ENCODE measurements at places on chromosomes 7 and 10. TPM values are rescaled to one million over a fixed set of nuclear protein-coding genes. Genes with fewer than 3 reads are reported as not detected.

DNA sequence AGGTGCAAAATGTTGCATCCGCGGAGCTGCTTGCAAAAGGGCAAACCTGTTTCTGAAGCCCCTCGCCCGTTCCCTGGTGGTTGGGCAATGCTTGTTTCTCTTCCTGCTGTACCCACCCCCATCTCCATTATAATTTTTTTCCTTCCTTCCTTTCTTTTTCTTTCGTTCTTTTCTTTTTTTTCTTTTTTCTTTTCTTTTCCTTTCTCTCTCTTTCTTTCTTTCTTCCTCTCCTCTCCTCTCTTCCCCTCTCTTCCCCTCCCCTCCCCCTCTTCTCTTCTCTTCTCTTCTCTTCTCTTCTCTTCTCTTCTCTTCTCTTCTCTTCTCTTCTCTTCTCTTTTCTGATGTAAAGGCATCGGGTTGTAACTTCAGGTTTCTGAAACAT, 278.2 kb downstream of the GATA3 start:
- DNase-seq, result no peak

GRCh38 chr7:77484785-77485184, 52.3 kb upstream of the PTPN12 start:
- no peak for DNase-seq

GRCh38 chr10:53521046-53521445, 748.5 kb upstream of the MBL2 start:
- DNase-seq, result no peak

GRCh38 chr7:101125989-101126650, 784 bp upstream of the SERPINE1 start:
- DNase-seq, result no peak

DNA sequence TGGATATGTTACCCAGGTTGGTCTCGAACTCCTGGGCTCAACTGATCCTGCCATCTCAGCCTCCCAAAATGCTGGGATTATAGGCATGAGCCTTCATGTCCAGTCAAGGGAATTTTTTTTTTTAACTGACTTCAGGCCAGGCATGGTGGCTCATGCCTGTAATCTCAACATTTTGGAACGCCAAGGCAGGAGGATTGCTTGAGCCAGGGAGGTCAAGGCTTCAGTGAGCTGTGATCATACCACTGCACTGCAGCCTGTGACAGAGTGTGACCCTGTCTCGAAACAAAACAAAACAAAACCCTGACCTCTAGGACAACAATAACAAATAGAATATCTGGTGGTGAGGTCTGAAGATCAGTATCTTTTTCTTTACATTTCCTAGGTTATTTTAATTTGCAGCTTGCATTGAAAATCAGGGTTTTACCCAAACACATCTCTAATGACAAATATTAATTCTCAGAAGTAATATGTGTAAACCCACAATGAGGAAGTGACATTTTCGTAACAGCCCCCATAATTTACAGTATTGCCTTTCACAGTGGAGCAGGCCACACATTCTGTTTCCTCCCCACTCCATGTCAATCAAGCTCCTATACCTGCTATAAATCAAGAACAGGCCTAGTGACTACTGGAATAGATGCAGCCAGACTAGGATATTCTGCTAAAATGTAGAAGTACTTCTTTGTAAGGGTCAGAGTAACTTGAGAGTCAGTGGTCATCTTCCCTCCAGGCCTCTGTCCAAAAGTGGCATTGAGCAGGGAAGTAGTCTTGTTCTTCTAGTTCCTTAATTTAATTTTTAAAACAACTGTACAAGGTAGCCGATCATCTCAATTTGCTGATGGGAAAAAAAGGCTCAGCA, 43.3 kb upstream of the ECHDC3 start:
- DNase-seq, result no peak

DNA sequence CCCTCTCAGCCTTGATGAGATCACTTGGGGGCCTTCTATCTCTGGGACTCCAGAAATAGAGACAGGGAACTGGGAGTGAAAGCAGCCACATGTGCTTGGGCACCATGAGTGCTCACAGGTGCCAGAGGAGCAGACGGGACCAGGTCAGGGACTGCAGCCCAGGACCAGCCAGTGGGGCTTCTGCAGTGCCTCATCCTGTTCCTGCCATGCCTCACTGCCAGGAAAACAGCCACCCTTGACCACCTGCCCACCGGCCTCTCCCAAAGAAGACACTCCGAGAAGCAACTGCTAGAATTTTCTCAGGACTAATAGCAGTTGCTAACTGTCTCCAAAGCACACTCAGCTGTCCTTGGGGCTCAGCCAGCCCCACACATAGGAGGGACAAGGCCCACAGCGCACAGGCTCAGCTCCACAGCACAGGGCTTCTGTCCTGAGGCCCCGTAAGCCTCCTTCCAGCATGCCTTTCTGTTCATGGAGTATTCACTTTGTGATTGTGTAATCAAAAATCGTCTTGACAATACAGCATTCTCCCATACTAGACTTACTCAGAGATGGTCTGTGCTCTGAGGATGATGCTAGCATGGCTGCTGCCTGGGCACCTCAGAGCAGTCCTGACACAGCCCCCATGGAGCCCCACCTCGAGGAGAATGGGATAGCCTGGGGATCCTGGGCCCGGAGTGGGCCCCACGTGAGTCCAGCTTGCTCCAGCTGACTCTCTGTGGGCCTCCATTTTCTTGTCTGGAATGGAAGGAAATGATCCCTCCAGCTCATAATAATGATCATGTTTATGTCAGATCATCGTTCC, 115.7 kb upstream of the RET start:
- DNase-seq, result no peak

DNA sequence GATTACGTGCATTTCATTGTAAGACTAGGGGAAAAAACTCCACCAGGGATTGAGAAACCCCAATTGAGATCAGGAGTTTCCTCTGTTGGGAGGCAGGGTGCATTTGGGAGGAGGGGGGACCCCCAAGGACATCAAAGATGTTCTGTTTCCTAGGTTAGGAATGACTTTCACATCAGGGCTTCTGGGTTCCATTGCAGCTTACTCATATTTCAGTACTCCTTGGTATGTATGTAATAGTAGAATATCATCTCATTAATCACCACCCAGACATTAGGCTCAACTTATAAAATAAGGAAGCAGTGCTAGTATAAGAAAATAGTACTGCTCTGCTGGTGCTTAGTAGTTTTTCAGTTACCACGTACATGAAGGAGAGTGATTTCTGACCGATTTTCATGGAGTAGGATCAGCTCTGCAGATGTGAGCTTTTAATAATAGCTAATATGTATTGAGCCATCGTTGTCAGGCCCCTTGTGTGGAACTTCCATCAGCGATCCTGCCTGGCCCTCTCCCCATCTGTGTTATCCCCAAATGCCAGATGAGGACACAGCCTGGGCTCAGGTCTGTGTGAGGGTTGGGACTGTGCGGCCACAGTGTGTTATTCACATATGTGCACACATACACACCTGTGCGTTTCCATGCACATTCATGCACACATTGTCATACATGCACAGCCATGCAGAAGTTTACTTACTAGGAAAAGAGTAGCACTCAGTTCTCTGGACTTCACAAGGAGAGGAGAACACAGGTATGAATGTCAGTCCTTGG, 23.5 kb downstream of the UPP1 start:
- DNase-seq, result no peak

DNA sequence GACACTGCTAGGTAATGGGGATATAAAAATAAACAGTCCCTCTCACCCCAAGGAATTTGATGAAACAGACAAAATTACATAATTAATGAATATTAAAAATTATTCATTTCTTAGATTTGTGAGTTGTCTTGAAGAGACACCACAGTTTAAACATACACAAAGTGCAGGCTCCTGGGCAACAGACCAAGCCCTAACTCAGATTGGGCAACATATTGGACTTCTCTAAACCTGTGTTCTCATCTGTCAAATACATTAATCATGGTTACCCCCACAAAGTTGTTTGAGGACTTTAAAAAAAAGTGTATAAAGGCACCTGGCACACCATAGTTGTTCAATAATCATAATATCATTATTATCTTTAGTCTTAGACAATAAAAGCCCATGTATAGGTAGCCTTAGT, 62.5 kb upstream of the CAPZA2 start:
- no peak for DNase-seq

- no peak for DNase-seq
Measured at GRCh38 chr10:47036771-47037170, 125.5 kb downstream of the PTPN20 start.

DNA sequence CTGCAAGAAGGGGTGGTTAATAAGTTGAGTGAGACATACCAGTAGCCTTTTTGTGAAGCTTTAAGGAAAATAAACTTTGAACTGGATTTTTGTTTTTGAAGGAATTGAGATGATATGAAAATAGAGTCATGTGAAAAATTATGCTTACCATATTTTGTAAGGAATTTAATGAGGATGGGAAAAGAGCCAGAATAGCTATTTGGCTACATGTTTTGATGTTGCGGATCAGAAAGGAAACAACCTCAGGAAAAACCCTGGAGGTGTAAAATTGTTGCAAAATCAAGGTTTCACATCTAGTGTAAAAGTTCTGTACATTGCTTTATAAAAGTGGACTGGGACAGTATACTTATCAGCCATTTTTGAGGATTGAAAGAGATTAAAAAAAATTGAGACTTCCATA, 15.0 kb downstream of the TBC1D12 start:
- DNase-seq, result no peak

DNA sequence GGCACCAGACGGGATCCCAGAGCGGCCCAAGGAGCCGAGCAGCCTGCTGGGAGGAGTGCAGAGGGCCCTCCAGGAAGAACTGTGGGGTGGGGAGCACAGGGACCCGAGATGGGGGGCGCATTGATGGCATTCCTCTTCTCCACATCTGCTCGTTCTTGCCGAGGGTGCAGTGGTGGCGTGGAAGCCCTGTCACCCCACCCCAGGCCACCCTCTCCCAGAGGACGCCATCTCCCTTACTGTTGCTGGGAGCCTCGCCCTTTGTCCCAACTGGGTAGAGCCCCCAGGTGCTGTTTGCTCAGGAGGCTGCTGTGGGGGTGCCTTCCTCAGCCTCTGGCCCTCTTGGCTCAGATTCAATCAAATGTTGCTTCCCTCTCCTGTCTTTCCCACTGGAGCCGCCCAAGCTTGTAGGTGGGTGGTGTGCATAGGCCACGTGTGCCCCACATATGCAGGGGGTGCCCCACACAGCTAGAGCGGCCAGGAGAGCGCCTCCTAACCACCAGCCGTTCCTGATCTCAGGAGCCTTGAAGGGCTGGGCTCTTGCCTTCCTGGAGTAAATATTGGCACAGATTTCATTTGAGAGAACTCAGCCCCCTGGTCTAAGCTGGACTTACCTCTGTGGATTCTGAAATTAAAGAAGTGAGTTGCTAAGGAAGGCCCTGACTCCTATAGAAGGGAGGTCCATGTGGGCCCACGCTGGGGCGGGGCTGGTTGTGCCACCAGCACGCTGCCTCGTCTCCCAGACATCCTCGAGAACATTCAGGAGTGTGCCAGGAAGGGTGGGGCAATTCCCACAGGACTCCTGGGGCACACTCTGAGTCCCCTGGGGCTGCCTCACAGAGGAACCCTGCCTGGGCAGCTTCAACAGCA, 39.2 kb downstream of the ZNF467 start:
- DNase-seq, result no peak

The PDLIM1 gene
- polyA plus RNA-seq, result 95.6 TPM

The FKBP9 gene
- 176 TPM for polyA plus RNA-seq

The DNAJB12 gene
- 29.1 TPM for polyA plus RNA-seq

The PRR15 gene
- polyA plus RNA-seq, result 4.3 TPM

The RGS10 gene
- 36.3 TPM for polyA plus RNA-seq

The GPR158 gene
- 0.22 TPM for polyA plus RNA-seq

The GNGT1 gene
- 0.13 TPM for polyA plus RNA-seq

The FGFR2 gene
- polyA plus RNA-seq, result 86.5 TPM

The DGKI gene
- 2.0 TPM for polyA plus RNA-seq

The KAZALD1 gene
- 10.0 TPM for polyA plus RNA-seq

The IRF5 gene
- 10.3 TPM for polyA plus RNA-seq
